Ecto neural progenitor cell (in vitro differentiated cells): ENCODE measurements at places on chromosomes 5 and 9.

GRCh38 chr5:153153086-153153485, 337.4 kb upstream of the GRIA1 start:
- no peak for DNase-seq

DNA sequence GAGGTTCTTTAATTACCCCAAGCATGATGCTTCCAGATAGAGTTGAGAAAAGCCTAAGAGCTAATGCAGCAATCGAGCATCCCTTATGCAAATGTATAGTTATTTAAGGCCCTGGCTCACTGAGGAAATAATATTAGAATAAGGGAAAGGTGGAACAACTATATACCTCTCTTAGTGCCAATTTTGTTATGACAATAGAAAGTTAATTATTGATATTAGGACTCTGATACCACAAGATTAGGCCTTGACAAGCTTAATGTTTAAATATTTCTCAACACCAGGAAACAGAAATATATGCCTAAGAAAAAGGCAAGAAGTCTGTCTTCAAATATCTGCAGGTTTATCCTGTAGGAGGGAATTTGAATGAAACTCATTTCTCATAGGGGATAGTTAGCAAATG, 371.0 kb downstream of the PRELID2 start:
- no peak for DNase-seq

DNA sequence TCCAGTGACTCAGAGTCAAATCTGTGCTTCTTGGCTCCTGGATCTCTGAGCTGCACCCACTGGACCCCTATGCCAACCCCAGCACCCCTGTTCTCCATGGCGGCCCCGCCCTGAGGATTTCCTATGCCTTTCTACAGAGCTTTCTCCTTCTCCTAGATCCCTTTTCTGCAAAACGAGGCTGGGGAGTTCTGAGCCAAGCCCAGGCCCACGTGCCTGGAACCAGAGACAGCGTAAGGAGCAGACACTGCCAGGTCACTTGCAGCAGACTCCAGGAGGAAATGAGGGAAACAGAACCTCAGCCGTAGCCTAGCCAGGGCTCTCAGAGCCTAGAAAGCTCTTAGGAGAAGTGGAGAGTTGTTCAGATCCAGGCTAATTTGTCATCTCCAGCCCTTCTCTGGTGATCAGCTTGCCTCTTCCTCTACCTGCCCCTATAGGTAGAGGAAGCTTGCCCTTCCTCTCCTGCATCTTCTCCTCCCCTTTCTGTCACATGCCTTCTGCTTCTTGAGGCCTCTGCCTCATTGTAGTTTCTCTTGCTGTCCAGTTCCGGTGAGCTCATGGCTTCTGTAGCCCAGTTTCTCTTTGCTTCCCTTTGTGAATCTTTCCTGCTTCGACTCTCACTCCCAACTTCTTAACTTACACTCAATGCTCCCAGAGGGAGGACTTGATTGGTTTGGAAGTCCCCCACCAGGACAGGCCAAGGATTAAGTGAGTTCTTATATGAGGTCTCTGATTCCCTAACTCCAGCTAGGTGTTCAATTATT, 163.4 kb downstream of the RGS3 start:
- peak; percentile 26 for DNase-seq

- DNase-seq: no peak
Observed at GRCh38 chr5:154395407-154396106, 50.2 kb upstream of the SAP30L start.

- DNase-seq: no peak
Observed at GRCh38 chr5:59003124-59003523, 420.2 kb downstream of the RAB3C start.

- no peak for DNase-seq
Observed at GRCh38 chr5:36730537-36731216, 124.3 kb downstream of the SLC1A3 start.

GRCh38 chr5:151101746-151102145, 20.9 kb upstream of the TNIP1 start:
- DNase-seq: no peak

GRCh38 chr5:119524485-119524884, 72.2 kb downstream of the HSD17B4 start:
- no peak for DNase-seq

DNA sequence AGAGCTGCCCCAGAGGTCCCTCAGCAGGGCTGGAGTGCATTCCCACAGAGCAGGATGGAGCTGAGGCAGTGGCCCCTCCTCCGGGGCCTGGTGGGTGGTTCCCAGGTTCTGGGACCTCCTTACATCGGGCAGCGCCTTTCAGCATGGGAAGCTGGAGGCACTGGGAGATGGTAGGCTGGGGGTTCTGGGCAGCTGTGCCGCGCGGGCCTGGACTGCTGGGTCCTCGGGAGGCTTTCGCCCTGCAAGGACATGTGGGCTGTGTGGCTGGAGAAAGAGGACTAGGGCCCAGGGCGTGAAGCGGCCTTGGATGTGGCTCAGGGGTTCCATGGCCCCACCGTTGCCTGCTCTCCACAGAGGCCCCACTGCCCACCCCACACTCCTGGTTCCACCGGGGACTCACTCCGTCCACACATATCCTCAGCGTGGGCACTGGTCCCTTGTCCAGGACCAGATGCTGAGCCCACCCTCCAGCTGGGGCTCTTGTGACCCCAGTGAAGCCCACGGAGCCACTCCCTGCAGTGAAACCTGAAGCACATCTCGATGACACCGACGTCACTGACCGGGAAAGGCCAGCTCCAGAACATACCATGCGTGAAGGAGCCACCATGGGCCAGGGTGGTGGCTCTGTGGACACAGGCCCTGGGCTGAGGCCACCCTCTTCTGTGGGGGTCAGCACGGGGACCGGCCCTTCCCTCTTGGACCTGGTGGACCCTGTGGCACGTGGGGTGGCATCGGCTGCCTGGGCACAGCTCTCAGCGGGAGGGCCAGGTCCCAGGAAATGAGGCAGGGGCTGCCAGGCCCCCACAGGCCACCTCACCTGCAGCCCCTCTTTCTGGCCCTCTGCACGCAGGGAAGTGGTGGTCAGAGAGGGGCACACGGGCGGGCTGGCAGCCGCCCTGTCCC, 31.5 kb upstream of the NKD2 start:
- DNase-seq: peak; percentile 44
